ENCODE measurements at places on chromosomes 2 and 18.

DNA sequence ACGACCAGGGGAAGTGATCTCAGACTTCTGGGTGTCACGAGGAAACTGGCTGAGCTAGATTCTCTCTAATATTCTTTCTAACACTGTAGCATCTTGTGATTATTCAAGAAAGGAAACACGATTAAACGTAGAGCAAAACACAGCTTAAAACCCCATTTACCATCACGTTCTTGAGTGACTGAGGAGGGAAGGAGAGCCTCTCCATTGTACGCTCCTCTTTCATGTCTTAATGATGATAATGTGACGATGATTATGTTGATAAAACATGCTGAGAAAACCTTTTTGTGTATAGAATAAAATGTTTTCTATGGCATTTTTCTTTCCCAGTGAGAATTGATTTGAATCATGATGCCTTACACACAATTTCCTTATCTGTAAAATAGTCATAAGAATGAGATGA, 705.6 kb upstream of the ID2 start:
- no peak for DNase-seq

DNA sequence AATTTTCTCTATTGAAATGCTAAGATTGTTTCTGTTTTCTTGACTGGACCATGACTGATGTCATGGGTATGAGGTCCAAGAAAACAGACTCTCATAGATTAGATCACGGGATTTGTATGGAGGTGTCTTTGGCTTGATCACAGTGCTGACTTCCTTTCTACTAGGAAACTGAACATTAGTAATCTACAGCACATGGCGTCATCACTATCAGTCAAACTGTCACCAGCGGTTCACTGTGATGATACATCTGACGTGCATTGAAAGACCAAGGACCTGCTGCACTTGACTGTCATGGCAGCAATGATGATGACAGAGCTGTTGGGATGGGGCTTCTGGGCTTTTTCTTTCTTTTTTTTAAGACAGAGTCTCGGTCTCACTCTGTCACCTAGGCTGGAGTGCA, 28.2 kb upstream of the IMPA2 start:
- no peak for DNase-seq

DNA sequence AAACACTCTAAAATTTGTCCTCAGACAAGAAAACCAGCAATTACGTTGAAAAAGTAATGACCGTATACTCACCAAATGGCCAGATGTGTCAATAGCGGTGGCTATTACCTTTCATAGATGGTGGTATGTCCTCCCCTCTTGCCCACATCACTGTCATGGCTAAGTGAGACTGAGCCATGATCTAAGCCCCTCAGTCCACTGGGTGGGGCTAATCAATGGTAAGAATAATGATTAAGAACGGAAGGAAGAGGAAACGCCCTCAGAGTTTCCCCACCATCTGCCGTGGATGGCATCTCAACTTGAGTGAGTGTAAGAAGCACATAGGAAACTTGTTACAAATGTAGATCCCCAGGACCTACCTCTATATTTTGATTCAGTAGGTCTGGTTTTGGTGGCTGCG, 65.8 kb upstream of the EFEMP1 start:
- no peak for DNase-seq

GRCh38 chr2:177906041-177906718, 166.4 kb downstream of the PDE11A start:
- DNase-seq, result peak; percentile 56

GRCh38 chr18:31973929-31974546, 31.1 kb upstream of the TRAPPC8 start:
- DNase-seq, result no peak

DNA sequence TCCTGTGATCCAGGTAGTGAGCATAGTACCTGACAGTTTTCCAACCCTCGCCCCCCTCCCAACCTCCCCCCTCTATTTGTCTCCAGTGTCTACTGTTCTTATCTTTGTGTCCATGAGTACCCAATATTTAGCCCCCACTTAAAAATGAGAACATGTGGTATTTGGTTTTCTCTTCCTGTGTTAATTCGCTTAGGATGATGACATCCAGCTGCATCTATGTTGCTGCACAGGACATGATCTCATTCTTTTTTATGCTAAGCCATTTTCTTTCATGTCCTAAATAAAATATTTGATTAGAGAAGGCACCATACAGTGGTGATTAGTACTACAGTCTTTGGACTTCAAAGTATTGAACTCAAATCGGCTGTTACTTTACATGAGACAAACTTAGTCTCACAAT, 1087.9 kb downstream of the CBLN2 start:
- DNase-seq, result no peak

- DNase-seq, result no peak
Measured at GRCh38 chr18:40356168-40356567, 1598.9 kb upstream of the PIK3C3 start.

- no peak for DNase-seq
Measured at GRCh38 chr2:235842941-235843340, 325.2 kb downstream of the GBX2 start.

- DNase-seq, result no peak
Measured at GRCh38 chr2:217538719-217539118, 464.1 kb downstream of the TNS1 start.

DNA sequence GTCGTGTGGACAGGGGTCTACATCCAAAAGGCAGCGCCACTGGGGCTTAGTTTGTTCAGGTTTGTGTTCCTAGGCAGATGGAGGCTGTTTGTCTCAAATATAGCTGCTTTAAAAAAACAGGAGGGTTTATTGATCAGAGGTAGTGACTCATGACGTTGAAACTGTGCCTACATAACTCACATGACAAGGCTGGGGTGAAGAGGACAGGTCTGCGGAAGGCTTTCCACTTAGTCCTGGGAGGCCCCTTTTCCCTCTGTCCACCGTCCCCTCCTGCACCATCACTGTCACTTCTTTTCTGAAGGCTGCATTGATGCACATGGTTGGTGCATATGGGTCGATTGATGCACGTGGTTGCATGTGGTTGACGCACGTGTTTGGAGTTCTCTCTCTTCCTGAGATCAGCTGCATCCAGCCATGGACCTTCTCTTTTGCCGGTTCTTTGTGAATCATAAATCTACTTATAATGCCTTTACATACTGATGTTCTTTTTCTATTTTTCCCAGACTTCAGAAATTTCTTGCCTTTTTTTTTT, 10.9 kb downstream of the SH3RF3 start:
- DNase-seq, result no peak

- DNase-seq, result no peak
Measured at GRCh38 chr18:76444446-76445105, 50.5 kb downstream of the ZNF516 start.

- no peak for DNase-seq
Measured at GRCh38 chr2:48148841-48149430, 242.6 kb upstream of the FBXO11 start.

GRCh38 chr2:140601342-140601741, 1529.5 kb downstream of the LRP1B start:
- no peak for DNase-seq

DNA sequence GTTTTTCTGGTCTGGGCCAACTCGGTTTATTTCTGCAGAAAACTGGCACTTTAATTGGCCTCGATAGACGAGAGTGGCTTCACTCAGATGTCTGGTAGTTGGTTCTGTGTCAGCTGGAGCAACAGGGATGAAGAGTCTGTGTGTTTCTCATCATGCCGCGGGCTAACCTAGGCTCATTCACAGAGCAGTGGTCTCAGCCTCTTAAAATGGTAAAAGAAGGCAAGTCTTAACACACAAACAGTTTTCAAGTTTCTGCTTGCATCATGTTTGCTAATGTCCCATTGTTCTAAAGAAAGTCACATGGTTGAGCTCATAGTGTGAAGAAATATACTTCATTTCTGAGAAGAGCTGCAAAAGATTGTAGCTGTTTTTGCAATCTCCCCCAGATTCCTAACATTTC, 37.5 kb upstream of the ANXA4 start:
- no peak for DNase-seq

DNA sequence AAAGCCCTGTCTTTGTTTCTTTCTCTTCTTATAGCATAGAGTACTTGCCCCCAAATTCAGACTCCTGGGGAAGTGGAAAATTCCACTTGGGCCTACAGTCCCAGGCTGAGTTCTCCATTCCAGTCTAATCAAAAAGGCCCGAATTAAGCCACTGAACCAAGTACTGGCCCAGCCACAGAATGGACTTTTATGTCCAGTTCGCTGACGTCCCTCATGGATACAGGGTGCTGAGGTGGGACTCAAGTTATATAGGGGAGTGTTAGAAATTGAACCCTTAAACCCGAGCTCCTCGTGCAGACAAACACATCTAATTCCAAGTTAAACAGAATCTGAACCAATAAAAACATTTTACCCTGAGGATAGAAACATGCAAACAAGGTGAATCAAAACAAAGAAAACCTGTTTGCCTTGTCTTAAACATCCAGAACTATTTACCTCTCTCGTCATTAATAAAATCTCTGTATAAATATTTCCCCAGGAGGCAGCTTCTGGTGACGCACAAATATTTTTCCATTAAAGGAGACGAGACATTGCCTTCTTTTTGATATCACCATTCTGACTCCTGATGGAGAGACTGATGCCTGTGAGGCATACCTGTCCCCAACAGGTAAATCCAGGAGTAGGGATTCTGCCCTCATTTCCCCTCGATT, 136.8 kb upstream of the ARL4C start:
- no peak for DNase-seq

DNA sequence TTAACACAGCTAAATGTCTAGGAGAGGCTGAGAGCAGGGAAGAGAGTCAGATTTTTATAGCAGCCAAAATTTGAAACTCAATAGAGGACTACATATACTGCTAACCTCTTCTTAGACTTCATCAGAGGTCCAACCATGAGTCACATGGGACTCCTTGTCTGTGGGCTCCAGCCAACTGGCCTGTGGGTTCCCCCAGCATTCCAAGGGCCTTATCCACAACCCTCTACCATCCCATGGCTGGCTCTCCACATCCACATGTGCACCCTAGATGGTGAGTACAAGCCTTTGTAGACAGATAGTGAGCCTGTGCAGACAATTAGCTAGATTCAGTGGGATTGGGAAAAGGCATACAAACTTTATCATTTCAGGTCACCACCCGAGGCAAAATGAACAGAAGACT, 901.9 kb upstream of the ZEB2 start:
- no peak for DNase-seq

DNA sequence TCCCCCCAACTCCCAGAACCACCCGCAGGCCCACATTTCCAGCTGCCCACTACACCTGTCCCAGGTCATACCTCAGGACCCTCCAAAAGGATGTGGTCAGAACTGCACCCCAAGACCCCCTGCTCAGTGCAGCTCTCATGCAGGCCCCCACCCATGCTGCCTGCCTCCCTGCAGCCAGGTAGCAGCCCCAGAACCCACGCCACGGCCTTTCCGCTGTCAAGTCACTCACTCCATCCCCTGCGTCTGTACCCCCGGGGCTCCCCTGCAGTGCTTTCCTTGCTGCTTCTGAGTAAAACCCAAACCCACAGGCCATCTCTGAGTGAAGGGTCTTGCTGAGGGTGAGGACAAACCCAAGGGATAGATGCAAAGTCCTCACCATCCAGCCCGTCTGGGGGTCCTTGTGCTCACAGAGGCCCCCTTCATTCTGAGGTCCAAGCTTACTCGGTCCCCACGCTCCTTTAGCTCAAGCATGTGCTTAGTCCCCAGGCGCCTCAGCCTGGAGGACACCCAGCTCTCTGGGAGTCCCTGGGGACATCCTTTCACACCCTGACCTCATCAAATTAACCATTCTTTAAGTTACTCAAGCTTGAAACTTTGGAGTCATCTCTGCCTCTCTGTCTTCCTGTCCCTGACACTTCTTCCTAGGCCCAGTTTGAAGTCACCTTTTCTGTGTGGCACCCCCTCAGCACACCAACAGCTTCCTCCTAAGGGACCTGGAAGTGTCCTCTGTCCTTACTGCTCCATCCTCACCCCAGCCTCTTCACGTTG, 130.1 kb downstream of the SMAD7 start:
- peak; percentile 76 for DNase-seq

DNA sequence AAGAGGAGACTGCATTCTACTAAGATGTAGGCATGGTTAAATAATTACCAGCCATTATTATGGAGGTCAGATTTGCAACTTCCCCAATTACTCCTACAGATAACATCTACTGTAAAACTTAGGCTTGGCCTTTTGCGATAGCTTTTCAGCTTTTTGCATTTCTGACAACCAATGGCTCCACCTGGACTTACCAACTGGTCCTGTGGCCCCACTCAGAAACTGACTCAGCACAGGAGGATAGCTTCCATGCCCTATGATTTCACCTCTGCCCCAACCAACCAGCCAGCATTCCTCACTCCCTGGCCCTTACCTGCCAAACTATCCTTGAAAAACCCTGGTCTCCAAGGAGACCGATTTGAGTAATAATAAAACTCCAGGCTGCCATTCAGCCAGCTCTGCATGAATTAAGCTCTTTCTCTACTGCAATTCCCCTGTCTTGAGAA, 28.2 kb downstream of the TUBB6 start:
- DNase-seq, result no peak

- no peak for DNase-seq
Measured at GRCh38 chr2:11179196-11179595, 23.9 kb downstream of the SLC66A3 start.

DNA sequence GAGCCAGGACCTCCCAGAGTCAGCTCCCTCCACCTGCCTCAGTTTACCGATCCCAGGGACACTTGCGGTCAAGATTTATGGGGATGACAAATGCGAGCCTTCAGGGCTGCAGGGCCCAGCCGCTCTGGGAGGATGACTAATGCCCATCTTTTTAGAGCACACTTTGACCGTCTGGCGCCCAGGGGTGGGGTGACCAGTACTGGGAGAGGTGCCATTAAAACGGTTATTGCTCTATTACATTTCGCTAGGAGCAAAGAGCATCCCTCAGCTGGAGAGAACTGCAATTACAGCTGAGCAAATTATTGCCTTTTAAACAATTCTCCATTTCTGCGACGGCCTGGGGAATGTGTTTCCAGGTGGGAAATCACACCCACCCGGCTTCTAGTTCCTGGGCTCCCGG, 42.6 kb upstream of the HPCAL1 start:
- DNase-seq, result no peak
